CD4-positive, CD25-positive, alpha-beta regulatory T cell (primary cell): ENCODE measurements at places on chromosomes 6 and 20. TPM values are rescaled to one million over a fixed set of nuclear protein-coding genes. Genes with fewer than 3 reads are reported as not detected.

DNA sequence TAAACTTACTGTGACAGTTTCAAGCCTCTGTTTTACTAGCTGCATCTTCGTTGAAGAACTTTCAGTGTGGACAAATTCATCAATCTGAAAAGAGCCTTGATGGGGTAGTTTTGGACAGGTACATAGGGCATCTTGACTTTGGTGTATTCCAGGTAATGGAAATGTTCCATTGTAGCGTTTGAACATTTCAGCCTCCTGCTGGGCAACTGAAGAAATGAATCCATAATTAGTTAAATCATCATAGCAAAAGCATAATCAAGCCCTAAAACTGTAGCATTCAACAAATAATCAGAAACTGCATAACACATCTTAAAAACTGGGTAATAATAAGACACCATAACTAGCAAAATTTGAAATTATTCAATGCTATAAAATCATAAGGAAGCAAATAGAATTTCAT lies 86.2 kb downstream of the AHI1 start:
- DNase-seq: peak; percentile 7

DNA sequence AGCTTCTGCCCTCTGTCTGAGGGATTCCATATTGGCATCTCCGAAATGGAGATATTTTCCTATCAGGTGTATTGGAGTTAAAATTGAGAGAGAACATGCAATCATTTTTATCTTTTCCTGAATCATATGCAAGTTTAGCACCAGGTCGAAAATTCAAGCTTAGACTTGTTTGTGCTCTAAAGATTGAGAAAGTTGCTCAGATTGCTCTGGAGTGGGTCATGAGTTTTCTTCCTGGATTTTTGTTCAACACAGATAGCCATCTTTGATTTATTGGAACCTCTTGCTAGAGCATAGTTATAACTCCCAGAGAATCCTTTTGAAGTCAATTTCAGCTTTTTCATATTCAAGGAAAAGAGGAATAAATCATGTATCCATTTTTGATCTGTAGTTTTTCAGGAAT lies 373.5 kb upstream of the FLRT3 start:
- no peak for DNase-seq

The HLA-DOA gene
- 14.9 TPM for polyA plus RNA-seq

GRCh38 chr6:119614138-119614537 lies 264.6 kb upstream of the MAN1A1 start:
- no peak for DNase-seq

- no peak for DNase-seq
Observed at GRCh38 chr20:2888224-2888955, 15.1 kb downstream of the PTPRA start.

GRCh38 chr6:139863964-139864363 lies 489.5 kb upstream of the CITED2 start:
- DNase-seq: no peak

DNA sequence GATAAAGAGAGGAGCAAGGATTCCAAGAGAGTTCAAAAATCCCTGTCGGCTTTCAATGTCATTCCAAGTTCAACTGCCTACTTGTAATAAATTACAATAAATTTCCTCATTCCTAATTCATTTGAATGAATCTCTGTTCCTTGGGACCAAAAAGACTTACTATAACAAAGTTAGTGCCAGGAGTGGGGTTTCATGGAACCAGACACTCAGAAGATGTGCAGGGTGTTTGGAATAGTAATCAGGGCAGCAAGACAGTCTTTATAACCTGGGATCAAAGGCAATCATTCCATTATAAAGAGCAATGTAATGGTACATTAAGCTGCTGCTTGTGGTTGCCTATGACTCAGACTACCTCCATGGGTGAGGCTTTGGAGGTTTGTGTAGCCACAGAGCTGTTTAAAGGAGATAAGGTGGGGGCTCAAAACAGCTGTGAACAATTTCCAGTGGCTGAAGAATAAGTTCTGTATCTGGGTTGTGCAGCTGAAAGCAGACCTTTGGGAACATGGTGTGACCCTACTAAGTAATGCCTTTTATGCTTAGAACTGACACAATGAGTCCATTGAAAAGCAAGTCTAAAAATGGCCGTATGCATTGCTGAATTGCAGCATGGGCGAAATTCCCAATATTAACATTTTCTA lies 159.9 kb downstream of the LINC00237 start:
- no peak for DNase-seq

- DNase-seq: peak; percentile 83
Observed at GRCh38 chr6:26240157-26241032, 124.6 kb upstream of the BTN3A2 start.

DNA sequence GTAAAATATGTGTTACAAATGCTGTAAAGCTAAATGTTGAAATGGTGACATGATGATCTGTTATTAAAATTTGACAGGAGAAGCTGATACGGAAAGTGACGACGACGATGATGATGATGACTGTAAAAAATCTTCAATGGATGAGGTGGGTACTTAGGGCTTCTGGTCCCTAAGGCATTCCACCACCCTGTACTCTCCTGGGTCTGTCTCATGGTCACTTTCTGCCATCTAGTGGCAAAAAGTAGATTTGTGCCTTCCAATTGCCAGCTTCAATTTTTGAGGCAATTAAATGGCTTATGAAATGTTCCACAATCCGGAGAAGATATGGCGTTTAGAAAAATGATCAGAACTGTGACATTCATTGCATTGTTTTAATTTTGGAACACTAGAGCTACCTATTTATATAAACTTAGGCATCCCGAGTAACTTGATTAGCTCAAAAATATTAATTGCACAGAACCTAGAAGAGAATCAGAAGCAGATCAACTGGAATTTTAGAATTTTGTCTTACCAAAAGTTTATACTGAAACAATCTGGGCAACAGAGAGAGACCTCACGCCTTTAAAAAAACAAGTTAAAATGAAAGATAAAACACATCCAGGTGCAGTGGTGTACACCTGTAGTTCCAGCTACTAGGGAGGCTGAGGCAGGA lies 346.5 kb upstream of the PLCB4 start:
- peak; percentile 45 for DNase-seq

The ANKEF1 gene
- 5.7 TPM for polyA plus RNA-seq

GRCh38 chr6:13851330-13851729 lies 37.0 kb upstream of the MCUR1 start:
- DNase-seq: no peak

DNA sequence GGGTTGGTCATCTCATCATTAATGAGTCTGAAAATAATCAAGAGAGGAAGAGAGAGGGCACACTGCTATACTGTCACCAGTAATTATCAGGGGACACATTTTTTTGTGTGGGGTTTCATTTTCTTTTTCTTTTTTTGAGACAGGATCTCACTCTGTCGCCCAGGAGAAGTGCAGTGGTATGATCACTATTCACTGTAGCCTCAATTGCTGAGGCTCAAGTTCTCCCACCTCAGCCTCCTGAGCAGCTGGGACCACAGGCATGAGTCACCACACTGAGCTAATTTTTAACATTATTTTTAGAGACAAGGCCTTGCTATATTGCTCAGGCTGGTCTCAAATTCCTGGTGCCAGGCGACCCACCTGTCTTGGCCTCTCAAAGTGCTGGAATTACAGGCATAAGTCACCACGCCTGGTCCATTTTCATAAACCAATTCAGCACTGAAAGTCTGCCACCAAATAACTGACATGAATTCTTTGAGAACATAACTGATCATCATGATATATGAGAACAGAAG lies 43.3 kb downstream of the EPHA7 start:
- DNase-seq: no peak
